ENCODE measurements at places on chromosomes 2 and 18. TPM values are rescaled to one million over a fixed set of nuclear protein-coding genes. Genes with fewer than 3 reads are reported as not detected.

DNA sequence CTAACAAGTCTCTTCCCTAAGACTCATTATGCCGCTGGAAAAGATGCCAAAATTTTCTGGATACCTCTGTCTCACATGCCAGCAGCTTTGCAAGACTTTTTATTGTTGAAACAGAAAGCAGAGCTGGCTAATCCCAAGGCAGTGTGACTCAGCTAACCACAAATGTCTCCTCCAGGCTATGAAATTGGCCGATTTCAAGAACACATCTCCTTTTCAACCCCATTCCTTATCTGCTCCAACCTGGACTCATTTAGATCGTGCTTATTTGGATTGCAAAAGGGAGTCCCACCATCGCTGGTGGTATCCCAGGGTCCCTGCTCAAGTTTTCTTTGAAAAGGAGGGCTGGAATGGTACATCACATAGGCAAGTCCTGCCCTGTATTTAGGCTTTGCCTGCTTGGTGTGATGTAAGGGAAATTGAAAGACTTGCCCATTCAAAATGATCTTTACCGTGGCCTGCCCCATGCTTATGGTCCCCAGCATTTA lies 26.3 kb downstream of the DHRS9 start:
- no peaks in the 10 kb centered on the region for H3K36me3 ChIP-seq
- peak; percentile 20 for DNase-seq
- H3K27me3 ChIP-seq: no peaks in the 10 kb centered on the region
- no peak overlapping the region for H3K27ac ChIP-seq

- H3K36me3 ChIP-seq: no peaks in the 10 kb centered on the region
- H3K4me3 ChIP-seq: no peak overlapping the region
- H3K27ac ChIP-seq: no peak overlapping the region
- H3K4me1 ChIP-seq: no peaks in the 10 kb centered on the region
- H3K27me3 ChIP-seq: no peaks in the 10 kb centered on the region
- DNase-seq: no peak
These were observed 214.4 kb downstream of the ZNF385B start for GRCh38 chr2:179646862-179647587.

DNA sequence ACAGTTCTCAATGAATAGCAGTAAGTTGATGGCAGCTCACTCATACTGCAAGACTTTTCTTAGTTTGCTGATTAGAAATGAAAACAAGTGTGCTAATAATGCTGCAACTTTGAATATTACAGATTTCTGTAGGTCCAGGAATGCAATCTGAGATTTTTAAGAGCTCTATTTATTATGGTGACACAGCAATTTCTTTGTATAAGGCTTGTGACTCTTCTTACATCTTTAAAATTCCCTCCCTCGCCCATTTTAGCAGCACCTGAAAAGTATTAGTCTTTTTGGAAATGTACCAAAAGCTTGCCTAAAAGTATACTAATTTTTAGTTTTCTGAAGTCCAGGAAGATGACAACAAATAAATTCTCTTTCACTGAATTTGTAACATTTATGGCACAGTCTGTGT lies 4.4 kb upstream of the HTR2B start:
- peaks cover 8% of the 10 kb centered on the region for H3K4me1 ChIP-seq
- peaks cover 2% of the 10 kb centered on the region for H3K36me3 ChIP-seq
- H3K27ac ChIP-seq: no peak overlapping the region
- H3K27me3 ChIP-seq: no peaks in the 10 kb centered on the region

- no peak for DNase-seq
- H3K27ac ChIP-seq: no peak overlapping the region
These were observed 18.8 kb downstream of the MAPK4 start for GRCh38 chr18:50578651-50579050.

Gene SETBP1
- total RNA-seq: 10.2 TPM

GRCh38 chr2:197460649-197461048 lies 7.3 kb downstream of the COQ10B start:
- H3K27ac ChIP-seq: no peak overlapping the region
- H3K4me1 ChIP-seq: peaks cover 31% of the 10 kb centered on the region
- H3K36me3 ChIP-seq: peaks cover 17% of the 10 kb centered on the region
- no peaks in the 10 kb centered on the region for H3K27me3 ChIP-seq
- H3K4me3 ChIP-seq: no peak overlapping the region

GRCh38 chr2:237291138-237291792 lies 122.7 kb downstream of the COL6A3 start:
- H3K36me3 ChIP-seq: no peaks in the 10 kb centered on the region
- peaks cover 9% of the 10 kb centered on the region for H3K4me1 ChIP-seq
- H3K4me3 ChIP-seq: peak overlapping the region; percentile 35
- H3K27ac ChIP-seq: no peak overlapping the region
- H3K27me3 ChIP-seq: peaks cover 55% of the 10 kb centered on the region

DNA sequence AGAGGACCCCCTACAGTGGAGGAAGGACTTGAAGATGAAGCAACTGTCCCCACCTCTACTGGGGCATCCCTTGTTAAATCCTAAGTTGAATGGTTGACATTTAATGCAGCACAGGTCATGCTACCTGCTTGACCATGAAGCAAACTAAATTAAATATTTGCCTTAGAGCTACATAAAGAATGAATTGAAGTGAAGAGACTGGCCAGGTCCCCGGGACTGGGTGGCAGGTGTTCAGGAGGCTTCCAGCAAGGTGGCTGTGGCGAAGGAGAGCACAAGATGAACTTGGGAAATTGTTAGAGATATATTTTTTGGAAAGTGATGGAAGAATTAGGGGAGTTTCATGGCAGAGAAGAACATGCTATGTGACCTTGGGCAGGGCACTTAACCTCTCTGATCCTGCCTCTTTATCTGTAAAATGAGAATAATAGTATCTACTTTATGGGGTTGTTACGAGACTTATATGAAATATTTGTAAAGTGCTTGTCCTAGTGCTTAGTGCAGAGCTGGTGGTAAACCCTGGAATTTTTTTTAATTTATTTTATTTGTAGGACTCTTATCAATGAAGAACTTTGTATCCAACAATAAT lies 37.3 kb downstream of the EFR3B start:
- no peaks in the 10 kb centered on the region for H3K4me1 ChIP-seq
- H3K27me3 ChIP-seq: peaks cover 6% of the 10 kb centered on the region
- no peak overlapping the region for H3K4me3 ChIP-seq
- no peak for DNase-seq

- H3K27me3 ChIP-seq: no peaks in the 10 kb centered on the region
- H3K4me3 ChIP-seq: no peak overlapping the region
- H3K27ac ChIP-seq: no peak overlapping the region
- no peaks in the 10 kb centered on the region for H3K36me3 ChIP-seq
These were observed 641.7 kb downstream of the NR4A2 start for GRCh38 chr2:155690785-155691184.

GRCh38 chr2:175837046-175837445 lies 165.0 kb downstream of the LNPK start:
- H3K27me3 ChIP-seq: peaks cover 19% of the 10 kb centered on the region
- H3K36me3 ChIP-seq: no peaks in the 10 kb centered on the region
- no peak for DNase-seq

DNA sequence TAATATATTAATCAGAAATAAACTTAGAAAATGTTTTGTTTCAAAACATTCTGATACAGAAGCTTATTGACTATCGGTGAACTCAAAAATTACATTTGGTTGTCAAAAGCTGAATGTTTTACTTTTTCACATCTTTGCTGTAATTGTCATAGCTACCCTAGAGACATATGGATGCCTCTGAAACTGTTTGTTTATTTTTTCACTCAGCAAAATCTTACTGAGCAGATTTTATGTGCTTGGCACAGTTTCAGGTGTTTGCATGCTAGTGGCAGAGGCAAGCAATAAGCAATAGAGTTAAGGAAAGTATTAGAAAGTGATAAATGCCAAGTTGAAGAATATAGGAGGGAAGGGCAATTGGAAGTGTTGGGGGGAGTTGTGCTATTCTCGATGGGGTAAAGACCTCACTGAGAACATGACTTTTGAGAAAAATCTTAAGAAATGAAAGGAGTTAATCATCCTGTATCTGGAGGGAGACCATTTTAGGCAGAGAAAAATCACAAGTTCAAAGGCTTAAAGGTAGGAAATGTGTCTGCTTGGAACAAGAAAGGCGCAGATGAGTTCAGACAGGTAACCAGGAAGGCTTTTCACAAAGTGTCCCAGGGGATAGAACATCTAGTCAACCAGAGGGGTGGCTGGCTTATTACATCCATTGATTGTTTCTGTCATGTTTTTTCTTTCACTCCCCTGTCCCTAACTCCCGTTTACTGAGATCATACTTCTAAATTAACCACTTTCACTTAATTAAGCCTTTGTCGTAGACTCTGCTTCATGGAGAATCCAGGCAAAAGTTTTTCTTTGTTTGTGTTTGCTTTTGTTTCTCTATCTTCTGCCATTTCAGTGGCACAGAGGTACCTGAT lies 27.2 kb upstream of the COBLL1 start:
- no peaks in the 10 kb centered on the region for H3K4me1 ChIP-seq
- no peaks in the 10 kb centered on the region for H3K36me3 ChIP-seq
- no peak overlapping the region for H3K4me3 ChIP-seq
- DNase-seq: no peak
- H3K27me3 ChIP-seq: no peaks in the 10 kb centered on the region

- no peaks in the 10 kb centered on the region for H3K36me3 ChIP-seq
- no peak overlapping the region for H3K4me3 ChIP-seq
- peaks cover 4% of the 10 kb centered on the region for H3K27me3 ChIP-seq
- H3K4me1 ChIP-seq: no peaks in the 10 kb centered on the region
These were observed 12.1 kb upstream of the FAHD2A start for GRCh38 chr2:95390272-95390880.

DNA sequence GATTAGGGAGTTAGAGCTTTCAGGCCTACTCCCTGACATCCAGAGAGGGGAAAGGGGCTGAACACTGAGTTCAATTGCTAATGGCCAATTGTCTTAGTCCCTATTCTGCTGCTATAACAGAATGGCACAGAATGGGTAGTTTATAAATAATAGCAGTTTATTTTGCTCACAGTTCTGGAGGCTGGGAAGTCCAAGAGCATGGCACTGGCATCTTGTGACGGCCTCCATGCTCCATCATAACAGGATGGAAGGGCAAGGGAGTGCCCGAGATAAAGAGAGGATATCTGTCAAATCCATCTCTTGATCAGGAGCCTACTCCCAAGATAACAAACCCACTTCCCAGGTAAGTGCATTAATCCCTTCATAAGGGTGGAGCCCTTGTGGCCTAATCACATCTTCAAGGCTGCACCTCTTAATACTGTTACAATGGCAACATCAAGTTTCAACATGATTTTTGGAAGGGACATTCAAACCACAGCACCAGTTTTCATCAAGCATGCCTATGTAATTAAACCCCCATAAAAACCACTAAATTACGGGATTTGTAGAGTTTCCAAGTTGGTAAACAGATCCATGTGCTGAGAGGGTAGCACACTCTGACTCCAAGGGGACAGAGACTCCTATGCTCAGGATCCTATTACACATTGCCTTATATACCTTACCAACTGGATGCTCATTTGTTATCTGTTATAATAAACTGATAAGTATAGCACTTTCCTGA lies 44.6 kb downstream of the BAZ2B start:
- no peaks in the 10 kb centered on the region for H3K4me1 ChIP-seq
- H3K27me3 ChIP-seq: no peaks in the 10 kb centered on the region
- no peak overlapping the region for H3K27ac ChIP-seq
- peaks cover 4% of the 10 kb centered on the region for H3K36me3 ChIP-seq
- H3K4me3 ChIP-seq: no peak overlapping the region

- no peaks in the 10 kb centered on the region for H3K36me3 ChIP-seq
- no peak for DNase-seq
- H3K4me1 ChIP-seq: no peaks in the 10 kb centered on the region
- no peak overlapping the region for H3K4me3 ChIP-seq
- no peak overlapping the region for H3K27ac ChIP-seq
- H3K27me3 ChIP-seq: no peaks in the 10 kb centered on the region
These were observed 46.3 kb upstream of the APCDD1 start for GRCh38 chr18:10408131-10408530.

GRCh38 chr2:98547092-98547790 lies 61.1 kb downstream of the COA5 start:
- peaks cover 38% of the 10 kb centered on the region for H3K36me3 ChIP-seq
- no peak for DNase-seq
- H3K27me3 ChIP-seq: no peaks in the 10 kb centered on the region
- H3K4me3 ChIP-seq: no peak overlapping the region

DNA sequence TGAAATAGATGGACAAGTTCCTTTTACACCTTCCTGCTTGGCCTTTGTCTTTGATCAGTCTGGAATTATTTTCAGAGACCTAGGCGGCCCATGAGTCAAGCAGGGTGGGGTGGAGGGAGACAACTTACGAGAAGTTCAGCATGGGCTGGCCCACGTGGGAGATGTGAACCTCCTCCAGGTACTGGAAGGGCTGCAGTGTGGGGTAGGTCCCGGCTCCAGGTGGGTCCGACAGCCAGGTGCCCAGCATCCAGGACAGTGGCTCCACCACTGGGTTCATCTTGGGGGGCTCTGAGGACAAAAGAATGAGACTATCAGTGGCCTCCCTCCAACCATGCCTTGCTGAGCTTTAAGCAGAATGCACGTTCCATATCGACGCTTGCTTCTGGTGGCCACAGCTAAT lies 30.8 kb downstream of the THAP4 start:
- H3K27ac ChIP-seq: no peak overlapping the region
- H3K4me3 ChIP-seq: no peak overlapping the region
- H3K36me3 ChIP-seq: peaks cover 15% of the 10 kb centered on the region
- H3K27me3 ChIP-seq: no peaks in the 10 kb centered on the region
- no peak for DNase-seq
- peaks cover 16% of the 10 kb centered on the region for H3K4me1 ChIP-seq

DNA sequence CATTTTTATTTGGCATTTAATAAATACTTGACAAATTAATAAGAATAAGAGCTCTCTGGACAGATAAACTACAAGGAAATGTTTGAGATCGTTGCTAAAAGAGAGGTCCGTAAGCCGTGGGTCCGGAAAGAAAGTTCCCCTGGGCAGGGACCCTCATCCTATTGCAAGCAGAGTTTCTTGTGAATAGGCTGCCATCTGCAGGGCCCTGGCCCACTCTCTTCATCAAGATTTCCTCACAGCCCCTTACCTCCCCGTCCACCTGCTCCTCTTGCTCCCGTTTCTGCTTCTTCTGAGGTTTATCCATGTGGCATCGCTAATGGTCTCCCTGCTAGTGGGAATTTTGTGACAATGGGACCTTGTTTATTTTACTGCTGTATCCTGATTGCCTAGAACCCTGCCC lies 30.1 kb upstream of the MC5R start:
- no peaks in the 10 kb centered on the region for H3K36me3 ChIP-seq
- H3K4me1 ChIP-seq: no peaks in the 10 kb centered on the region

Gene SAG
- not detected for total RNA-seq
